ENCODE measurements at places on chromosomes 7 and 10.
A peak's percentile ranks its signal among the peaks of the same experiment; 100 is the strongest.

DNA sequence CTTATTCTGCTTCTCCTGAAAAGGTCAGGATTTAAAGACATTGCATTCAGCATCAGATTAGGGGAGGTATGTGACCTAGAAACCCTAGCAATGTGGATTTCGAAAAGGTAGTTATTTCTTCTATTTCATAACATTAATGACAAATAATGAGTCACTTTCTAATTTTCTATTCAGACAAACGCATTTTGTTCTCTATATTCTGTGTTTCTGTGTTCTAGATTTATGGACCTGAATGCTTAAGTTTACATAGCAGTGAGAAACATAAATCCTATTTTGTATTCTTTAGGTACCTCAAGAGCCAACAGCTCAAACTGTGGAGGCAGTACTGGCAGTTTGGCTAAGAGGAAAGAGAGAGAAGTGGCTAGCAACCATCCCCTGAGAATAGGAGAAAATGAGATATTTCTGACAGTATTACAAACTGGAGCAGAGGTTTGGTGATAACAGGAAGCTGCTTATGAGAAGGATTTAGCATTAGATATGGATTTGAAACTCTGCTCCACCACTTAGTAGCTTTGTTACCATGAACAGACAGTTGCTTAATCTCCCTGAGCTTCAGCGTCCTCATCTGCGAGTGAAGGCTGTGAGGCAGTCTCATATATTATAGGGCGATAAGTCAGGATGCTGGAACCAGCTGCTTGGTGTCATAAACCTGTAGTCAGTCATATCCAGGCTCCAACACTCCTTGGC, 28.2 kb downstream of the CDK14 start:
- no peak for DNase-seq

DNA sequence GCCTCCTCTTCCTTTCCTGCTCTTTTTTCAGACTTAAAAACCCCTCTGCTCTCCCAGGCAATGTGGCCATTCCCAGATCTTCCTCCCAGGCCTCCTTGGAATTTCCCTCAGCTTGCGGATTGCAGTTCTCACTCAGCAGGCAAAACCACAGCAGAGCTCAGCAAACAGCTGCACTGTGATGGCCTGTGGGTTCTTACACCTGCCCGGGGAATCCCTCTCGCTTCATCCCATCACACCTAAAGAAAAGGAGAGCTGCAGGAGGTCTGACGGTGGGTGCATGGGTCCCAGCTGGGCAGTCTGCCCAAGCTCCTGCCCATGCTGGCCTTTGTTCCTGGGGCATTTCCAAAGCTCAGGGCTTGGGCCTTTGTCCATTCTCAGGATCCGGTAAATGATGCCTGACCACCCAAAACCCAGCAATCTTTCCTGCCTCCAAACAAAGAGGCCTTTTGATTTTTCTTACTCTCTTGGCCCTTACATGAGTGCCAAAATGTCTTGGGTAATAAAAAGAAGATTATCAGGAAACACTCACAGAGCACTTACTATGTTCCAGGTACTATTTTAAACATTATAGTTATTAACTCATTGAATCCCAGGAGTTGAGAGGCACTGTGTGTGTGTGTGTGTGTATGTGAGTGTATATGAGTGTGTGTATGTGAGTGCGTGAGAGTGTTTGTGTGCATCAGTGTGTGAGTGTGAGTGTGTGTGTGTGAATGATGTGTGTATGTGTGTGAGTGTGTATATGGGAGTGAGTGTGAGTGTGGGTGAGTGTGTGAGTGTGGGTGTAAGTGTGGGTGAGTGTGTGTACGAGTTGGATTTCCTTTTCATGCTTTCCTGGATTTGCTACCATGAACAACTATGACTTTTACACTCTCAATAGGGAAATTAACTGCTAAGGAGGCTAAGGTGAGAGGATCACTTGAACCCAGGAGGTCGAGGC, 64.5 kb upstream of the PODXL start:
- DNase-seq, result no peak

GRCh38 chr10:70337201-70337651, 45.2 kb downstream of the LRRC20 start:
- no peak for DNase-seq

DNA sequence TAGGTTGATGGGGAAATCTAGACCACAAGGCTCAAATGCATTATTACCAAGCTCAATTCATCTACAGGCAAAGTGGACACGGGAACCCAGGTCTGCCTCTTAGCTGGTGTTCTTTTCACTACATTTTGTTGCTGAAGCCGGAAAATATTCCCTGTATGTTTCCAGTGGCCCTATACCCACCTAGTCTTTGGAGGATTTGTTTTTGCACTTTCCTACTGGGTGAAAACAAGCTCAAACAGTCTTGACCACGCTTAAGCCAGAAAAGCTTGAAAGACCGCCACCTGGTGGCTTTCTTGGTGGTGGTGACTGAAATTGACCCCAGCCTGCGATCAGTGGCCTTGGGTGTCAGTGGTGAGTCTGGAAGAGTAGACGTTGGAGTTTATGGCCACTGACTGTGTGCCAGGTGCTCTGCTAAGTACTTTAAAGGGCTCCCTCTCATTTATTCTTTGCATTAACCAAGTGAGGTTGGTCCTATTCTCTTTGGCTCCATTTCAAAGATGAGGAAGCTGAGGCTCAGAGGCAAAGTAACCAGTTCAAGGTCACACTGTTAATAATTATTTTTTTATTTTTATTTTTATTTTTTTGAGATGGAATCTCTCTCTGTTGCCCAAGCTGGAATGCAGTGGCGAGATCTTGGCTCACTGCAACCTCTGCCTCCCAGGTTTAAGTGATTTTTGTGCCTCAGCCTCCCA, 11.1 kb upstream of the CRTAC1 start:
- peak; percentile 61 for DNase-seq

- DNase-seq, result no peak
Measured at GRCh38 chr10:86711513-86712316, 43.4 kb downstream of the LDB3 start.

DNA sequence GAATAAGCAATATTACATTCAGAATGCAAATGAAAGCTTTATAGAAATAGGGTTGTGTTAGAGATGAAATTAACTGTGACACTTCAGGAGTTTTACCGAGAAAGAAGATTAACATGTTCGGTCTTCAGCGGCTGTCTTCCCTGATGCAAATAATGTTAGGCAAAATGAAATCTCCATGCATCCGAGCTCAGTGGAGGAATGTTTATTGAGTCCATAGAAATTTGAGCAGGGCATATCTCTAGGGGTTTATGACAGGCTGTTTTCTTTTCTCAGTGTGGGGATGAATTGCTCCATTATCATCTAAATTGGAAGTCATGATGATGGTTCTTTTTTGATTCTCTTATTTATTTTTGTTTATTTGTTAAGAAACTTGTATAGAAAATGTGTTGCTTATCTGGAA, 31.7 kb downstream of the DYNC1I1 start:
- DNase-seq, result no peak

DNA sequence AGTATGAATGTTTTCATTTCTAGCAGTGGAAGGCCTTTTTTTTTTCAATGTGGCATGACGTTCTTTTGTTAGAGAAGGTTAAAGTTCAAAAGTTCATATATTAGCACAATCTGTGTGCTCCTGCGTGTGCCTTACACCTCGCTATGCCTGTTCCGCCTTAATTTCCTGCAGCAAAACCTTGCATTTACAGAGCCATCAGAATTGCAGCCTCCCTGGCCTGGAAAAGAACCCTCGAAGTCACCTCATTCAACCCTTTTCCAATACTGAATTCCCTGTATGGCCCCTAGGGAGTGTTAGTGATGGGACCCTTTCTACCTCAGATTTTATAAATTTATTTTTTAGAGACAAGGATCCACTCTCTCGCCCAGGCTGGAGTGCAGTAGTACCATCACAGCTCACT, 103.5 kb upstream of the ZNF438 start:
- no peak for DNase-seq
